Iris pigment epithelial cell (primary cell): ENCODE measurements at places on chromosomes 7 and 10.
A peak's percentile ranks its signal among the peaks of the same experiment; 100 is the strongest.

DNA sequence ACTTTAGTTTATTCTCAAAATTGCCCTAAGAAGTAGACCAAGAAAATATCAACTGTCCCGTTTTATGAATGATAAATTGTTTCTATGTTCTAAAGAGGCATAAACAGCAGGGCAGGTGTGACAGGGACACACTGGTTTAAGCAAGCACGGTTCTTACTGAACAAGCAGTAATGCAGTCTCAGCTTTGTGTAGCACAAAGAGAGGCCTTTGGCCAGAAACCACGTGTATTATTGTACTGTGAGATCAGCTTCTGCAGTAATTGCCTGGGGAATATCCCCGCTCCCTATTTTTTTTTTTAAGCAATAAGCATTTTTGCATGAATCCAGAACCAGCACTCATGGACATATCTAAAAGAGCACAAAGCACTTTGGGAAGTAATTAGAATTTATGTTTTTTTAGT, 255.4 kb downstream of the WDR11 start:
- no peak for DNase-seq

- DNase-seq: peak; percentile 92
These were observed 19.7 kb downstream of the MET start for GRCh38 chr7:116691664-116692063.

- no peak for DNase-seq
These were observed 428 bp downstream of the CALML5 start for GRCh38 chr10:5498791-5499492.

DNA sequence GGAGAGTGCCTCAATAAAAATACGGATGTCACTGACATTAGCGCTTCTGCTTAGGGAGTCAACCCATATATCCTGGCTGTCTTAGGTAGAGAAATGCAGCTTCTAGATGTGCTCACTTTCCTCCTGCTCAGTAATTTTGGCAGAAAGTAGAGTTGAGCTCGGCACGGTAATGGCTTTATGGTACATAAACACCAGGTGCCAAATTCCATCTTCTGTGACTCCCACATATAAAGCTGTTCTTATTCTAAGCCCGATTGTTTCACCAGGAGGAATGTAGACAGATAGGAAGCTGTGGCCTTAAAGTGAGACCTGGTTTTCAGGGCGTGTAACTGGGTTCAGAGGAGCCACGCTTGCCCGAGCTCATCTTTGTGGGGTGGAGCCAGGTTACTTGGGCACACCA, 143.7 kb downstream of the CREB5 start:
- DNase-seq: no peak

GRCh38 chr7:71348821-71349681, 217.1 kb downstream of the GALNT17 start:
- DNase-seq: no peak

- DNase-seq: peak; percentile 78
These were observed 30.3 kb upstream of the GRB10 start for GRCh38 chr7:50812841-50813475.

DNA sequence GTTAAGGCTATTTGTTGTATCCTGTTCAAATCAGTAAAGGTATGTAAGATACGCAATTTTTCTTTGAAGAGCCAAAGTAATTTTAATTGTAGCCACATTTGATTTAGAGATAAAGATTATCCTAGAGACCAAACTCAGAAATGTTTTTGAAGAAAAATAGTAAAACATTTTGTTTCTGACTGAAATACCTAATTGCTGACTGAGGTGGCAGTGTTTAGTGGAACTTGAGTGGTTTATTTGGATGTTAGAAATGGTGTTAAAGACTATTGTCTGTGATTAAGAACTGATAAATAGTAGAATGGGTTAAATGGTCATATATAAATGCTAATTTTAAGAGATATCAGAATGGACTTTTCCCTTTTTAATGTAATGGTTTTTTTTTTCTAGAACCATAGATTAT, 15.3 kb downstream of the EDRF1 start:
- DNase-seq: no peak

DNA sequence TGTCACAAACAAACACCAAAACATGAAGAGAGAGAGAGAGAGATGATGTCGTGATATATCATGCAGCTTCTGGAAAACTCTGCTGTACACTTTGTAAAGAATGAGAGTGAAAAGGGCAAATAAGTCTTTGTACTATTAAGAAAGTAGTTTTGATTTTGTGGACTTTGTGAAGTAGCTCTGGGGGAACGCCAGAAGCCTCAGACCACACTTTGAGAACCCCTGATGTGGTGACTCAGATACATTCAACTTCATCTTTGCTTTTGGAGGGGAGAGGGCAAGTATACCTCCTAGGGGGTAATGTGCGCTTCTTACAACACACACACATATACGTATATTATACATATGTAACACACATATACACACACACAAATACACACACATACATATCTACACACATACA, 84.3 kb downstream of the GALNT17 start:
- DNase-seq: no peak

DNA sequence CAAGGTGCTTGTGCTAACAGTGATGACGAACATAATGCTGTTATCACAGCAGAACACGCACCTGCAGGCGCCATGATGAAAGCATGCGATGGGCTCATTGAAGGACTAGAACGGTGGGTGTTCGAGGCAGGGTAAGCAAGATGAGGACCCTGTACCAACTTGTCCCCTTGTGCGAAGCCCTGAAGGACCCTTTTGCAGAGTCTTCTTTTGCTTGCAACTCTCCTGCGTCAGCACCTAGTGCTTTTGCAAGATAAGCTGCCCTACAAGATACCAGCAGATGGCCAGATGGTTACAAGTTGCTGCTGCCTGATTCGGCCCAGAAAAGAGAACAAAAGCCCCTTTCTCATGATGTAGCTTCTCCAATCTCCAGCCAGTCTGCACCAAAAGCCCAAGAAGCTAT, 4.2 kb upstream of the IL15RA start:
- DNase-seq: no peak

DNA sequence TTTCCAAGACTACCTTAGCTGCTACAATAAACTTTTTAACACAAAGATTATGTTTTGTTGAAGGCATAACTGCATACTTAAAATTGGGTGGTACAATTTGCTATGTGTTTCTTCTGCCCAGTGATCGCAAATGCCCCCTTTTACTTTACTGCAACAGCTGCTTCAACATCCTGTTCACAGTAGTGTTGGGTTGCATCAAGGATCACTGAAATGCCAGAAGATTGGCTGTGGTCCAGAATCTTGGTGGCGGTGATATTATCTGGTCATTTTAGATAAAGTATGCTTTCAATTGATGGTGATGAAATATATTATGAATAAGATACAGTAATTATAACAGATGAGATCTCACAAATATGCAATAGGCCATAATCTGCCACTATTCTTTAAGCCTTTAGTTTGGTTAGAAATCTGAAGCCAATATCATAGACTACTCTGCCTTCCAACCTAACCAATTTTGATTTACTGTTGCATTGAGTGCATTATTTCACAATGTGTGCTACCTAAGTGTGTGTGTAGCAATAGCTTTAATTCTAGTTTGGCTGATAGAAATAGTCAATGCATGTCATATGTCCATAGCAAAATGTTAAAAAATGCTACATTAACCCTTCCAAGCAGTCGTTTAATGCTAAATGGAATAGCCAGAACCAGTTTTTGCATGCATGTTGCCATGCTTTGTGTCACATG, 29.8 kb upstream of the ING3 start:
- no peak for DNase-seq

DNA sequence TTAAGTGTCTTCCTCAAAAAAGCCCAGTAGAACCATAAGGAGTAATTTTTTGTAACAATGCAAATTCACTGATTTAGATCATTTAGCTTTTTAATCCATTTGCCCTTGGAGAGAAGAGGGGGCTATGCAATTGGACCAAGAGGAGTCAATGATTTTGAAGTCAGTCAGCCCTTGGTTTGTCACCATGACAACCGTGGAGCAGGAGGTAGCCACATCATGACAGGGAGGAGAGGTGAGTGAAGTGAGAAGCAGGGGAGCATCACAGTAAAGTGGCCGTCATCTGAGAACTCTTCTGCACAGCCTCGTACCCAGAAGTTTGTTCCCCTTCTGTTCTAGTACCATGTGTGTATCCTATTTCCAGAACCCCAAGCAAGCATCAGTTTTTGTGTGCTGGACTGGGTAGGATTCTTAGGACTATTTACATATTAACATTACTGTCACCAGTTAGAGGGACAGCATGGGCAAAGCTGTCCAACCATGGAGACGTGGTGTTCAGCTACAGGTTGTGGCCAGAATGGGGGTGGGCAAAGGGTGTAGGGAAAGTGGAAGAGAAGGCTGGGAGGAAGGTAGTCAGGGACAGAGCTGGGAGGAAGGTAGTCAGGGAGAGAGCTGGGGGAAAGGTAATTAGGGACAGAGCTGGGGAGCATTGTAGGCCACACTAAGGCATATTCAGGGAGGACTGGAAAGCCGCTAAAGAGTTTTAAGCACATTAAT, 13.1 kb downstream of the UBE3C start:
- DNase-seq: no peak

DNA sequence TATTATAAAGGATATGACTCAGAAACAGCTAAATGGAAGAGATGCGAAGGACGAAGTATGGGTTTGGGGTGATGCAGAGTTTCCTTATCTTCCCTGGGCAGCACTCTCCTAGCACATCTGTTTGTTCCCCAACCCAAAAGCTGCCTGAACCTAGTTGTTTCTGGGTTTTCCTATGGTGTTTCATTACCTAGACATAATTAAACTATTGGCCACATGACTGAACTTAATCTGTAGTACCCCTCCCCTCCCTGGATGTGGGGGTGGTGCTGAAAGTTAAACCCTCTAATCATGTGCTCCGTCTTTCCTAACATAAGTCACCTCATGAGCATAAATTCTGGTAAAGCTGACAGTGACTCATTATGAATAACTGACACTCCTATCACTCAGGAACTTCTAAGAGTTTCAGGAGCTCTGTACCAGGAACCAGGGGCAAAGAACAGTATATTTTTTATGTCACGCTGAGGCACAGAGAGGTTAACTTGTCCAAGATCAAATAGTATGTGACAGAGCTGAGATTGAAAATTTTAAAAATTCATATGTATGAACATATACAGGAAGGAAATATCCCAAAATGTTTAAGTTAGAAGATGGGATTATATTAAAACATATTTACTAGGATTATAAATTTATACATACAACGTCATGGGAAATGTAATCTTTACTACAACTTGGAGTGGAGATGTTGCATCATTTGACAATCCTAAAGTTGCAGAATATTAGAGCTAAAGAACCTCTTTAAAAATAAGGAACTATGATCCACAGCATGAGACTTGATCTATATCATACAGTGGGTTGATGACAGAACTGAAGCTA, 4.8 kb downstream of the STRIP2 start:
- DNase-seq: peak; percentile 93

DNA sequence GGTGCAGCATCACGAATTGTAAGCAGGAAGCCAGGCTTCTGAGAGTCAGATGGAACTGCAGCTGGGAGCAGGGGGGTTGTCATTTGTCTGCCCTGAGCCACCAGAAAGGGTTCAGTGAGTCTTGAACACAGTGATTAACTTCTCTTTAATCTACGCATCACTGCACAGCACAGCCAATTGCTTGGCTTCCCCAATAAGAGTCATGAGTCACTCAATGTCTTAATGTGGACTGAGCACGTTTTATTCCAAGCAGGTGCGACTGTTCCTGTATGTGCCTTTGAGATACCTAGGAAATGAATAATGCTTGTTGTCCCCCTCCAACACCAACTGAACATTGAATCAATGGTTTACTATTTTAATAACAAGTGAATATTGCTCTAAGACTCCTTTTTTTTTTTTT, 26.0 kb upstream of the PLEKHA1 start:
- DNase-seq: no peak

GRCh38 chr10:37566332-37566731, 291.1 kb downstream of the ZNF248 start:
- no peak for DNase-seq

DNA sequence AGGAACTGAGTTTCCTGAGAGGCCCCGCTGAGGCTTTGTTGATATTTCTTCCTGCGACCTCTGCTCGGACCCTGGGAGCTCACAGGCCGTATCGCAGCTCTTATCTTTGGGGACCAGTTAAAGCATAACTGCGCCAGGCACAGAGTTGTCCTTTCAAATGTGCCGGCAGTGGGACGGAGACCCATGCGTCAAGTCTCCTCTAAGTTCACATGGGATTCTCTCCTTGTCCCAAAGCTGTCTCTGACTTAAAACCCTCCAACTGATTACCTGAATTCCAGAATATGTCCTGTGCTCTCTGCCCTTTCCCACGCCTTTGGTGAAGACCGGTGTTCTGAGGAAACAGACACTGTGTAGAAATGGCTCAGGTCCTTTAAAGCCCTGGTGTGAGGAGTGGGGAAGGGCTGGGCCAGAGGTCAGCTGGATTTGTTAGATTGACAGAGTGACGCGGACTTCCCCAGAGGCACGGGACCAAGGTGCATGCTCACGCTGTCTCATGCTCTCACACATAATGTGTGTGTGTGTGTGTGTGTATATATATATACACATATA, 169.8 kb downstream of the EGFR start:
- no peak for DNase-seq

GRCh38 chr7:135527025-135527424, 17.1 kb upstream of the CNOT4 start:
- no peak for DNase-seq

- no peak for DNase-seq
These were observed 78.3 kb upstream of the AOAH start for GRCh38 chr7:36802459-36803135.

- DNase-seq: peak; percentile 82
These were observed 167.7 kb upstream of the TNRC18 start for GRCh38 chr7:5591278-5591874.

DNA sequence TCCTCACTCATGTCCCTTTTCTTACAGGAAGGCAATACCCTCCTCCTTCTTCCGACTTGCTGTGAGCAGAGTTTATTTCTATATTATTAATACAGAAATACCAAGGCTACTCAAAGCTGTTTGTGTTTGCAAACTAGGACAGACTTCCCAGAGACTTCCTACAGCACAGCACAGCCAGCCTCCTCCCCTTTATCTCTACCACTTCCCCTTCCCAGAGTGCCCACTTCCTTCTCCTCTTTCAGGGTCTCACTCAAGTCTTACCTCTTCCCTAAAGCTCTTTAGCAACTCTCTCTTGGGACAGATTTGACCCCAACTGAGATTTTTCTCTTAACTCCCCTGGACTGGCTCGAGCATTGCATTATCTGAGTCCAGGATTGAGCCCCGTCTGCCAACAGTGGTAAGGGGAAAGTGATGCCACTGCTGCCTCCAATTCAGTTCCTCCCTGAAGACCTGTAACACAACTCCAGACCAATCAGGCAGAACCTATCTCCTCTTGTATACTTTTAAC, 5.5 kb upstream of the LRGUK start:
- DNase-seq: no peak

GRCh38 chr10:3902054-3902808, 117.2 kb upstream of the KLF6 start:
- DNase-seq: peak; percentile 39
